MM.1S (cell line): ENCODE measurements at places on chromosomes 3 and 15.

DNA sequence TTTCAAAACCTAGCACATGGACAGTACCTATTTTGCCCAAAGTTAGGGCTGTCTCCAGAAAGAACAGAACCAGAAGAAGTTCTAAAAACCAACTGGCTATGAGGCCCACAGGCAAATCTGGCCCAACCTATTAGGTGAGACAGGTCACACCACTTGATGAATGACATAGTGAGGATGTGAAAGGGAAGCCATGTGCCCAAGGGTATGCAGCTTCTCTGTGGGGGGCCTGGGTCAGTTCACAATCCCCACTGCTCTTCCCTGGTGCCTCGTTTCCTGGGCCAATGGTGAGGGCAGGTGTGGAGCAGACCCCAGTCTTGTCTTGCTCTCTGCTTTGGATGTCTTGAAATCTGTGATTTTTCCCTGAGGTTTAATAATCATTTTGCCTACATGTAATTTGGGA, 8.9 kb downstream of the INSYN1 start:
- no peak for DNase-seq

DNA sequence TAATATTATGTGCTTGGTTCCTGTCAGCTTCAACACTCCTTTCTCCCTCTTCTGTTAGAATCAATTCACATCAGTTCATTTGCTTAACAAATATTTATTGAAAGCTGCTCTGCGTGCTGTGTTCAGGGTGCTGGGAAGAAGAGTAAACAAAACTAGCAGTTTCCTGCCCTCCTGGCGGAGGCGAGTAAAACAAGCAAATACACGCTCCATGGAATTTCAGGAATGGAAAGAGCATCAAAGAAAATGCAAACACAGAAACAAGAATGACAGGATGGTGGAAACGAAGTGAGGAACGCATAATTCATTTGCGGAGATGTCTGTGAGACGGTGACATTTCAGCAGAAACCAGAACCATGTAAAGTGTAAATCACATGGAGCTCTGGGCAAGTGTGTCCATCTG, 49.4 kb upstream of the SPTSSB start:
- no peak for DNase-seq

GRCh38 chr15:76678766-76679165, 226.4 kb downstream of the SCAPER start:
- DNase-seq, result no peak

- DNase-seq, result no peak
Measured at GRCh38 chr3:79937567-79937966, 169.8 kb upstream of the ROBO1 start.

DNA sequence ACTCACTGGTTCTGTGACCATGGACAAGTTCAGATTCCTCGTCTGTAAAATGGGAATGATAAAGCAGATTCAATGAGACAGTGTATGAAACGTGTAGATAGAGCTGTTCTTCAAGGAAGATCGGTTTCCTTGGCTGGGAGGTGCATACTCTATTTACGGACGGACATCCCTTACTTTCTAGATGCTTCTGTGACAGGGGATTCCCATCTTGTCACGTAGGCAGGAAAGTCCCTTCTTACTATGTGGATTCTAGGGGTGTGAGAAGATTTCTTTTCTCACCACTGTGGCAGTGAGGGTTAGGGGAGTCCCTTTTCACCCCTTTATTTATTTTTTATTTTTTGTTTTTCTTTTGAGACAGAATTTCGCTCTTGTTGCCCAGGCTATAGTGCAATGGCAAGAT, 180.9 kb upstream of the TBL1XR1 start:
- DNase-seq, result peak; percentile 25
